ENCODE measurements at places on chromosomes 6 and 20.

- no peak for DNase-seq
Measured at GRCh38 chr6:98516866-98517265, 317.5 kb upstream of the POU3F2 start.

GRCh38 chr20:32484958-32485769 is 100.0 kb downstream of the NOL4L start:
- DNase-seq, result no peak

DNA sequence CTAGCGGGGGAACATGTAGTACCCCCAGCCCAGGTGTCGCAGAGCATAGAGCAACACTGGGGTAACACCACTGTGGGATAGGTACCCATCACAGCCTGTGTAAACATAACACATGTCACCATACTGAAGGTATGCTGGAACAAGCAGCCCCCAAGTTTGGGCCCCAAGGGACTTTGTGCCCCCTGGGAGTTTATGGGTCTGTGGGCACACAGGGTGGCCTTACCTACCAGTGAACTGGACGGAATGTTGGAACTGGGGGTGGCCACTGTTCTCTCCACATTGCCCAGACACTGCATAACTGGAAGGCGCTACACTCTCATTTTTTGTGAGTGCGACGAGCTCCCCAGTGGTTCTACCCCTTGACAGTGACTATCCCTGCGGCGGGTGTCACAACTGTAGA is 28.5 kb downstream of the HDDC2 start:
- no peak for DNase-seq

DNA sequence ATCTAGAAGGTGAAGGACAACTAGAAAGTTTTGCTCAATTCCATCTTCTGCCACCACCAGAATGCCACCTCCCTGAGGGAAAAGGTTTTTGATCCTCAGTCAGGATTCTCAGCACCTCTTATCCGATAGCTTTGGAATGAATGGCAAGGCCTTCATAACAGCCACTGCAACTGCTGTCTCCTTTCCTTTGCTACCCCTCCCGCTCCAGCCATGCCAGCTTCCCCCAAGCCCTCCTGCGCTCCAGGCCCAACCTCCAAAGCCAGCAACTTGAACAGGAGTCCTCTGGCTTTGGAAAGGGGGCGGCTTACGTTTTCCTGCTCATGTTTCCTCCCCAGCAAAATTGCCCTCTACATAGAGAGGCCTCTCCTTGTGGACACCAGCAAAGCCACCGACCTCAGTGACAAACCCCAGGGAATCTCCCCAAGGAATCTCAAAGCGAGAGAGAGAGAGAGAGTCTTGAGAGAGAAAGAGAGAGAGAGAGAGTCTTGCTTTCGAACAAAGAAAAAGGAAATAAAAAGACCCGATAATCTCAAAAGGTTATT is 420 bp upstream of the BTN2A1 start:
- DNase-seq, result peak; percentile 10

- no peak for DNase-seq
Measured at GRCh38 chr6:190596-191395, 101.5 kb upstream of the DUSP22 start.

- DNase-seq, result no peak
Measured at GRCh38 chr6:133447924-133448323, 206.8 kb downstream of the EYA4 start.

GRCh38 chr20:33915726-33916331 is 77.9 kb upstream of the RALY start:
- no peak for DNase-seq

- no peak for DNase-seq
Measured at GRCh38 chr20:60690771-60691170, 561.3 kb upstream of the CDH4 start.

- DNase-seq, result peak; percentile 92
Measured at GRCh38 chr6:2127484-2127911, 117.9 kb downstream of the GMDS start.

DNA sequence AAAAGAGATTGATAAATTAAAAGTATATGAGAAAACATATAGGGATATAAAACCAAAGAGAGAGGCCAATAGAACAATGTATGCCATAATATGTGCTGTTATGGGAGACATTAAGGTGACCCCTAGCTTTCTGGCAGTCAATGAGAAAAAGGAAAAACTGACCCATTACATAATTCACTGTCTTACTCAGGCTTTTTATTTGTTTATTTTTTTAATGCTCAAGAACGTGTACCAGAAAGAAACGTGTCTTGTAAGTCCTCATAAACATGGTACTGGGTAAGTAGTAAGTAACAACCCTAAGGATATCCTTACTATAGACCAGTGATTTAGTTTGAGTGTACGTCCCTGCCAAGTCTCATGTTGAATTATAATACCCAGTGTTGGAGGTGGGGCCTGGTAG is 160.8 kb upstream of the PHACTR1 start:
- no peak for DNase-seq

GRCh38 chr20:60354024-60354580 is 395.9 kb downstream of the CDH26 start:
- DNase-seq, result no peak

GRCh38 chr20:22106308-22106938 is 401.0 kb downstream of the PAX1 start:
- no peak for DNase-seq

- no peak for DNase-seq
Measured at GRCh38 chr20:45336530-45337366, 11.5 kb downstream of the SDC4 start.

DNA sequence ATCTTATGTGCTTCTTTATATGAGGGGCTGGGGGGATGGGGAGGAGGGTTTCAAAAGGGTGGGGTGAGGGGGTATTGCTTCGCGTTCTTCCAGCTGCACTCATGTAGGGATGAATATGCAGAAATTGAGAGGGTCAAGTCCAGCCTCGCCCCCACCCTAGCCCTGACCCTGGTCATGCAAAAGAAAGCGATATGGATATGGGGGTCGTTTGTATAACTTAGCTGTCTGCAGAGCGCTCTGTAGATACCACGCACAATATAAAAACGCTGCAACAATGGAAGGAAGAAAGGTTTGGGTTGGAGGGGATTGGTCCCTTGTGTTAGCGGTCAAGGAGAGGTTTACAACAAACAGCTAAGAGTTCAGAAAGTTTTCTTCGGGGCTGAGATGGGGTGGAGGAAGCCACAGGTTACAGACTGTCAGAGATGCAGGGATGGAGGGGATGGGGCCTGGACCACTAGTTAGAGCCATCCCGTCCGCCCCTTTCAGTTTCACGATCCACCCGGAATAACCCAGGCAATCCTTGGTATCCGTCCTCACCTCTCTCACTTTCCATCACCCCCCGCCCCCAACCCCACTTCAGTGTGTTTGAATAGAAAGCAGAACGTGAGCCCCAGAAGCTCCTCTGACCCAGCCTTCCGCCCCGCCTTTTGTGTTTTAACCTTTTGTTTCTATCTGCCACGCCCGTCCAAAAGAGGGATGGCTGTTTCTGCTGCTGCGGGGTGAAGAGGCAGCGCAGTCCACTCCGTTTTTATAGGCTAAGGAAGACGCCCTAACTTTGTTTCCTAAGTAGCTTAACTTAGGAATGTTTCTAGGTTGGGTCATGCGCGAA is 73.5 kb downstream of the SOX4 start:
- DNase-seq, result no peak

GRCh38 chr20:17730071-17730470 is 30.3 kb downstream of the BANF2 start:
- DNase-seq, result no peak

GRCh38 chr20:62507323-62507722 is 31.5 kb upstream of the GATA5 start:
- no peak for DNase-seq

DNA sequence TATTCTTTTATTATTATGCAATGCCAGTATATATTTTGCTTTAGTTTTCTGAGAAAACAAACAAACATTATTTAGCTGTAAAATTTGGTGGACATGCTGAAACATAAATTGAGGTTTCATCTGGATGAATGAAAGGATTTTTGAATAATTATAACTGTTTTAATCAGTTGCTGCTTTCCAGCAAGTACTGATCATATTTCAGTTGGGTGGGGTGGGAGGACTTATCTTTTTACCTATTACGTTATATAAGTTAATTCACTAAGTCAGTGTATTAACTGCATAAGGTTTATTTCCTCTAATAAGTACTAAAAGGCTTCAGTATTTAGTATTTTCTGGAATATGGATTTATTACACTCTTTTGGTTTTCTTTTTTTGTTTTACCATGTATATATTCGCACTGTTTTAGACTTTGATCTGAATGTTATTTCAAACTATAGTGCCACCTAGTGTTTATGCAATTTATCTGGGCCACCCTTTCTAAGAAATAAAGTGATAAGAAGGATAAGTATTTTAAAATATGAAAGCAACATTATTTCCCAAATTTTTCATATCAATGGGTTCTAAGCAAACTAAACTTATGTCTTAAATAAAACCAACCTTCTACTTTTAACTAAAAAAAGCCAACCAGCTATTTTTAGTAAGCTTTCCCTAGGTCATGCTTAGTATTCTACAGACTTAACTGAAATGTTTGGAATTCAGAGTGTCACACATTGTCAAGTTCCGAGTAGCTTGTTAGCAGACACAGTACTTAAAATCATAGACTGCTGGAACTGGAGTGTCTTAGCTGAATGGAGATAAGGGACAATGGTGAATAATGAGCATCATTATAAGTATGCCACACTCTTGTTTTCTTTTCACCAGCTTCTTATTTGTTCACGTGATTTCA is 105.4 kb upstream of the MCHR2 start:
- no peak for DNase-seq

DNA sequence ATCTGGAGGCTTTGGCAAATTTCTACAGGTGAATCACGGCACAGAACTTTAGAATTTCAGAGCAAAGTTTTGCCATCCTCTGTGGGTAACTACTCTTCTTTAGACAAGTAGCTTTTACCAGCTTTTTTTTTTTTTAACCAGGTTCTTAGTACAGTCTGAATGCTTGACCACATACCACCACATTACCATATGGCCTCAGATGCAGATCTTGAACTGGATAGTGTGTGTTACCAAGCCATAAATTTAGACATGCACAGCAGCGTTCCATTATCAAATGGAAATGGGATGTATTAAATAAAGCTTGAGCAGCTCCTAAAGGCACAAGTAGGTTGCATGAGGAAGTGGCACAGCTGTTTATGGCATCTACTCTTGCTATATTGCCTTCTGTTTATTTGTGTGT is 38.3 kb upstream of the PRSS16 start:
- no peak for DNase-seq

- DNase-seq, result no peak
Measured at GRCh38 chr6:110815015-110815410, 256 bp downstream of the CDK19 start.

DNA sequence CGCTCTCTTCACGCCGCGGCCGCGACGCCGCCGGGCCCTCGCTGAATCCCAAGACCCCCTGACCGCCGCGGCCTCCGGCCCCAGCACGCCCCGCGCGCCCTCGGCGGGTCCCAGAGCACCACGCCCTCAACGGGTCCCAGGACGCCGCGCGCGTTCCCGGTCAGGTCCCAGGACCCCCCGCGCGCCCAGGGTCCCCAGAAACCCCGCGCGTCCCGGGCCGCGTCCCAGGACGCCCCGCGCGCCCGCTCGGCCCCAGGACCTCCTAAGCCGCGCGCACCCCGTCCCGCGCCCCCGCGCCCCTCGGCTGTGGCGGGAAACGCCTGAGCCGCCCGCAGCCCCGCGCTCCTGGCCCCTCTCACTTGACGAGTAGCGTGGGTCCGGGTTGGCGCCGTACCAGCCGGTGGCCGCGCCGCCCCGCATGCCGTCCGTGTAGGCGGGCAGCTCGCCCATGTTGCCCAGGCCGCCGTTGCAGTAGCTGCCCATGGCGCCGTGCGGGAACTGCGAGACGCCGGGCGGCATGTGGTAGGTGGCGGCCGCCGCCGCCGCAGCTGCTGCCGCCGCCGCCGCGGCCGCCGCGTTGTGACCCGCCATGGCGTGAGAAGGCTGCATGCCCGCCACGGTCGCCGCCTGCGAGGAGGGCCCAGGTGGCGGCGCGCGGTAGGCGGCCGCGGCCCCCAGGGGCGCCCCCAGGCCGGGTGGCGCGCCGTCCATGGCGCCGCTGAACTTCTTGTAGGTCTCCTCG is 556 bp downstream of the NKX2-4 start:
- no peak for DNase-seq

DNA sequence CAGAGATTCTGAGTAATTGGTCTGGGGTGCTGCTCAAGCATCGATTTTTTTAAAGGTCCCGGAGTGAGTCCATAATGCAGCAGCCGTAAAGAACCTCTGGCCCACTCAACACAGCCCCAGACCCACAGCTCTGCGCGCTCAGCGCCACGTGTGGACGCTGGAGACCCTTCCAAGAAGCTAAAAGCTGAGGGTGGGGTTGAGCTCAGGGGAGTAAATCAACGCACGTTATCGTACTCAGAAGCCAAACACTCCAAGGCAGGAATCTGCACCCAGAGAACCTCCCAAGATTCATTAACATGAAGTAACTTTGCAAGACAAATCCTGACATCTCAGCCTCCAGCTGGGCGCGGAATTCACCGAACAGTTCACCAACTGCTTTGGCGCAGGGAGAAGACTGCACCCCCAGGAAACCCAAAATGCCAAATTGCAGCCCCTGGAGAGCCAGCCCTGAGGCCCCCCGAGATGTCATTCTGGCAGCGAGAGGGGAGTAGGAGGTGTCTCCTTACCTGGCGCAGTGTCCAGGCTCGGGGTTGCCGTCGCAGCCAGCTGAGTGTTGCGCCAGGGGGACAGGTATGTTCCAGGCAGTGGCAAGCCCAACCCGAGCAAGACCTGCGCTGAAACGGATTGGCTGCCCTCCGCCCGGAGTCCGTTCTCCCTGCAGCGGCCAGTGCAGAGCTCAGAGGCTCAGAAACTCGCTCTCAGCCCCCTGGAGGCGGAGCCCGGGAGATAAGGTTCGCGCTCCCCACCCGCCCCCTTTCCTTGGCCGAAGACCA is at the start of gene COL21A1:
Gene COL21A1, minus strand, starts transcription at position 700 of the 773 bp plus-strand sequence. CDS start 64,962 bp downstream, outside the sequence.
- DNase-seq, result no peak

DNA sequence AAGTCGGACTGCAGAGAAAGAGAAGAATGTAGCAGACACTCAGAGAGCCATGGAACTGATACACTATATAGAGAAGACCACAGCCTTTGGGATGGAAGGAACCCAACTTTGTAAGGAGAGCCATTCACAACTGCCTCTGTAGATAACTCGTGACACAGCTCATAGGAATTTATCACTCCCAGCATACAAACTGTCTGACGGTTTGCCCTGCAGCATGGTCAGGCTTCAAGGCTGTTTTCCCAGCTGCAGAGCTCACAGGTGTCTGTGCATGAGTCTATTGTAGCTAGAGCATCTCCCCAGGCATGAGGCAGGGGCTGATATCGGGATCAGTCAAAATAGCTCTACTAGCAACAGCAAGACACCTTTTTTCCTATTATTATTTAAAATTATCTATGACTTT is 130.5 kb upstream of the DTNBP1 start:
- no peak for DNase-seq

- DNase-seq, result no peak
Measured at GRCh38 chr20:60955706-60956105, 296.4 kb upstream of the CDH4 start.

- no peak for DNase-seq
Measured at GRCh38 chr20:60974022-60974421, 278.0 kb upstream of the CDH4 start.

GRCh38 chr6:34300332-34300751 is 51.5 kb upstream of the SMIM29 start:
- DNase-seq, result no peak

- DNase-seq, result no peak
Measured at GRCh38 chr20:9397928-9398327, 116.5 kb upstream of the LAMP5 start.

GRCh38 chr20:17825960-17826843 is 126.4 kb downstream of the BANF2 start:
- no peak for DNase-seq
